ENCODE measurements at places on chromosomes 3 and 15.

- DNase-seq: no peak
These were observed 77.4 kb upstream of the ANKRD28 start for GRCh38 chr3:15875016-15875689.

- no peak for DNase-seq
These were observed 160.2 kb downstream of the SPATA16 start for GRCh38 chr3:172980849-172981248.

- DNase-seq: no peak
These were observed 3.7 kb downstream of the HHATL start for GRCh38 chr3:42698911-42699230.

- no peak for DNase-seq
These were observed 37.3 kb upstream of the CMTM7 start for GRCh38 chr3:32354362-32354778.

DNA sequence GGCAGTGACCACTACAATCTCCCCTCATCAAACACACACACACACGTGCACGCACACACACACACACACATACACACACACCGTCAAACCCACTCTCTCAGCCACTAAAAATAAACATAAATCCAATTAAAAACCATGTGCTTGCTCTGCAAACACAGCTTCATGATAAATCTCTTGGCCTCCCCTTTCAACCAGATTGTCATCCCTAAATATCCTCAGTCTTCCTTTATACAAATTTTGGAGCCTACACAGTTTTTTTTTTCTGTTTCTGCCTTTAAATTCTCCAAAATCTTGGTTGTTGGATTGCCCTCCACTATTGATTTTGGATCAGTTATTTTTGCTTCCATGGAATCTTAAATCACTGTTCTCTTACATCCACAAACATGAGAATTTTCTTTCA lies 245.6 kb downstream of the SATB1 start:
- DNase-seq: no peak

DNA sequence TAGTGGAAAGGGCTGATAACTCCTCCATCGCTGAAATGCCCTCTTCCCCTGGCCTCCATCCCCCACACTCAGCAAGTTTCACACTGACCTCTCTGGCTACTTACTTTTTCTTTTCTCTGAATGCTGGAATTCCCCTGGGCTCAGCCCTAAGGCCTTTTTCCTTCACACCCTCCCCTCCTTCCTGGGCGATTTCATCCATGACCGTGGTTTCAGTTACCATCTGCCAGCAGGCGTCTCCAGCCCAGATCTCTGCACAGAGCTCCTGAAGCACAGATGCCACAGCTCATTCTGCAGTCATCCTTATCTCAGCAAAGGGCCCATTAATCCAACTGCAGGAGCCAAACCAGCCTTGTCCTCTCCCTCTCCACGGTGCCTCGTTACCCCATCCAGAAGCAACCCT lies 114.0 kb downstream of the RFTN1 start:
- DNase-seq: no peak

GRCh38 chr15:89003865-89004725 lies 84.2 kb upstream of the ABHD2 start:
- DNase-seq: peak; percentile 71

DNA sequence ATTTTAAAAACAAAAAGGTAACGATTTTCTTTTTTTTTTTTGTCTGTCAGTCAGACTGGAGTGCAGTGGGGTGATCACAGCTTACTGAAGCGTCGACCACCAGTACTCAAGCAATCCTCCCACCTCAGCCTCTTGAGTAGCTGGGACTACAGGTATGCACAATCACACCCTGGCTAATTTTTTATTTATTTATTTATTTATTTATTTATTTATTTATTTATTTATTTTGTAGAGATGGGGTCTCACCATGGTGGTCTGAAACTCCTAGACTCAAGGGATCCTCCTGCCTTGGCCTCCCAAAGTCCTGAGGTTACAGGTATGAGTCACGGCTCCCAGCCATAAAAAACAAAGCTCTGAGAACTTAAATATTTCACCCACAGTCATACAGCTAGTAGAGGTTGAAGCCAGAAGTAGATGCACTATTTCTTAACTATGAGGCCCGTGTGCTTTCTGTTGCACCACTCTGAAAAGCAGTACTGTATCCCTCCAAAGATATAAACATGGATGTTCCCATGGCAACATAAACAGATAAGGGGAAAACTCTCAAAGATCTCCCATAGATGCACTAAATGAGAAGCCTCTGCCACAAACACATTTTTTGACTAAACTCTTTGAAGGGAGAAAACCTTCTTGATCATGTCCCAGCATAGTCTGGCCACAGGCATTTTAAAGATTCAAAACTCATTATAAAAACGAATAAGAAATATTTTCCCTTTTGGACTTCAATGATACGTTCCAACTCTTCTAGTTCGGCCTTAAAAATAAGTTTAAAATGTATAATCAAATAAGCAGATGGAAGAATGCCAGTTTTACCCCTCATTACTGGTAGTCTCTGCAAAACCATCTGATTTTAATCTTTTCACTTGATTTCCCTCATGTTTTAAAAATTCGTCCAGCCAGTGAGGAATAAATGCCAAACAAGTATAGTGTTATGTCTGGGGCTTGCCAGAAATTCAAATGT lies 162.3 kb upstream of the ARHGEF26 start:
- no peak for DNase-seq

DNA sequence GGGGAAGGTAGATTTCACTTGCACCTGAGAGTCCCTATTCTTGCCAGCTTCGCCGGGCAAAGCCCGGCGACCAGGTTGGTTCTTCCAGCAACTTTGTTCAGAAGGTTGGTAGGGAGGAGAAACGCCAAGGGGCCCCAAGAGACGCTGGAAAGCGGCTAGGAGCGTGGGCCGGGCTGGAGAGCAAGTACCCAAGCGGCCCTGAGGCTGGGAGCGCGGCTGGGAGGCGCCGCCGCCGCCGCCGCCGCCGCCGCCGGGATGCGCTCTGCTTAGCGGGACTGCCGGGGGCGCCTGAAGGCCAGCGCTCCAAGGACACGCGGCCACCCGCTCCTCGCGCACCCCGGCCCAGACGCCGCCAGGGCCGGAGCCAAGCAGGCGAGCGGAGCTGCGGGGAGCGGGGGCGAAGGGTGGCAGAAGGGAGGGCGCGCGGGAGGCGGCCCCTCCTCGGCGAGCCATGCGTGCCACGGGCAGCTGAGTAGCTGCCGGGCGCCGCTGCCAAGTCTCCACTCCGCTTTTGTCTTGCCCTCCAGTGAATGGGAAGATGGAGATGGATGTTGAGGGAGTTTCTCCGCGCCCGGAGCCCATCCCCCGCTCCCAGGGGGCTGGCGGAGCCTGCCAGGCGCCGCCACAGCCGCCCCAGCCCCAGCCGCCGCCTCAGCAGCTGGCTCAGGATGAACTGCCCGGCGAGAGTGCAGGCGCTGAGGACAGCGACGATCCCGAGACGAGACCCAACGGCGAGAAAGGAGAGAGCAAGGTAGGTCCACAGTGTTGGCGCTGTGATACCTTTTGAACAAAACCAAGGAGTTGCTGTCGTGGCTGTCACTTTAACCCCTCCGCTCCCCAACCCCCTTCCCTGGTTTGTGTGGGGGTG lies 227.4 kb upstream of the AZI2 start:
- no peak for DNase-seq

- peak; percentile 89 for DNase-seq
These were observed 91.5 kb downstream of the ITPR1 start for GRCh38 chr3:4584456-4585249.

- no peak for DNase-seq
These were observed 283.1 kb downstream of the NFKBIZ start for GRCh38 chr3:102132370-102132769.

DNA sequence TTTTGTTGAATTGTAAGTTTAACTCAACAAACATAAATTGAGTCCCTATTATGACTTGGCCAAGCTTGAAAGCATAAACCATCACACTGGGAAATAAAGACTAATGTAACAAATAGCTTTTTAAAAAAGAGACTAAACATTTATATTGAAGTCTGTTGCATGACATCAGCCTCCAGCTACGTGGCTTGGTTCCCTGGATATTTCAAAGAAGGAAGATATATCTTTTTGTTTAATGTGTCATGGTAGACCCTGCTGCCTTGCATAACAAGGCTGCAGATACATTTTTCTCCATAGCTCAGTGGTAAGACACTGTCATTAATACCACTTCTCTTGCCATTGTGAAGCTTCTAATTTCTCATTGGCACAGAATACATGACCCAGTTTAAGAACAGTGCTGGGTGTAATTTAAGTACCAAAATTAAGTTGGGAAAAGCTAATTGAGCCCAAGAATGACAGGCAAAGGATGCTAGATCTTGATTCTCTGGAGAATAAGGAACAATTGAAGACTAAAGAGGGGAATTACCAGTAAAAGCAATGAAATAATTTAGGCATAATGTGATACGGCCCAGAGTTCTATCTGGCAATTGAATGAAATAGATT lies 14.0 kb downstream of the RCN2 start:
- DNase-seq: no peak

DNA sequence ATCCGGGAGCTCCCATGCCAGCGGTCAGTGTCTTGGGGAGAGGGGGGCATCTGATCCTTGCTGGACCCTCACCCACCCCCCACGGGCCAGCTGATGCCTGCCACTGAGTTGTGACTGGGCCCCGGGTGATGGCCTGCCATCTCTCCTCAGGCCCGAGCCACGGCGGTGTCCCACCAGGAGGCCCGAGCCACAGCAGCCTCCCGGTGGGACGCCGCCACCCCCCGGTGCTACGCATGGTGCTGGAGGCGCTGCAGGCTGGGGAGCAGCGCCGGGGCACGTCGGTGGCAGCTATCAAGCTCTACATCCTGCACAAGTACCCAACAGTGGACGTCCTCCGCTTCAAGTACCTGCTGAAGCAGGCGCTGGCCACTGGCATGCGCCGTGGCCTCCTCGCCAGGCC lies 4.3 kb downstream of the H1-8 start:
- no peak for DNase-seq

GRCh38 chr3:127536830-127537812 lies 53.4 kb downstream of the TPRA1 start:
- DNase-seq: no peak

GRCh38 chr3:132135628-132136333 lies 101.0 kb upstream of the CPNE4 start:
- DNase-seq: no peak

DNA sequence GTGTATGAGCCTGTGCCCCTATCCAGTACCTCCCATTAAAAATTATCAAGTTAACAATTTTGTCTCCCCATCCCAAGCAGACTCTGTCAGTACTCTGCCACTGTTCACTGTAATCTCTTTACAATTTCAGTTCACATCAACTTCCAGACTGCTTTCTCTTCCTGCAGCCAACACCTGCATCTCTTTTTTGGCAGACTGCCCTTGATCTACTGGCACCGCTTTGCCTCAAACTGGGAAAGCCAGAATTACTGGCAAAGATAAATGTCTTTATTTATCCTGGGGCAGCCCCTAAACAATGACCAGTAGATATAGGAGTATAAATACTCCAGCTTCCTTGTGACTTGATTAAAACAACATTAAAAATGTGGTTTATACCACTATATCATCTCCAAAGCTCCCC lies 494.1 kb downstream of the ZNF385D start:
- no peak for DNase-seq

DNA sequence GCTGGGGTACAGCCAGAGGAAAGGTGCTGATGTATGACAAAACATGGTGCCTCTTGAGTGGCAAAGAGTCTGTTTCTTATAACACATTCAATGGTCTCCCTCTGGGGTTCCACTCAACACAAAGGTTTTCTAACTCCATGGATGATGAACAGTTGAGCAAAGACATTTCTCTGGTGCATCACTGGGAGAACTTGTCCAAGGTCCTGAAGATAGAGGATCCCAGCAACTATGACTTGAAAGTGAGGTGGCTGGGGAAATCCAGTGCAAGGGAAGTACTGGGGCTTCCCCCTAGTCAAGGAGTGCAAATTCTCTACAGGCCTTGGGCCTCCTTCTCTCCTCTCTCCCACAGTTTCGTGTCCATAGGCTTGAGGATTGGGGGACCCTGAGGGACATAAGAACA lies 431.1 kb downstream of the WDR72 start:
- no peak for DNase-seq

DNA sequence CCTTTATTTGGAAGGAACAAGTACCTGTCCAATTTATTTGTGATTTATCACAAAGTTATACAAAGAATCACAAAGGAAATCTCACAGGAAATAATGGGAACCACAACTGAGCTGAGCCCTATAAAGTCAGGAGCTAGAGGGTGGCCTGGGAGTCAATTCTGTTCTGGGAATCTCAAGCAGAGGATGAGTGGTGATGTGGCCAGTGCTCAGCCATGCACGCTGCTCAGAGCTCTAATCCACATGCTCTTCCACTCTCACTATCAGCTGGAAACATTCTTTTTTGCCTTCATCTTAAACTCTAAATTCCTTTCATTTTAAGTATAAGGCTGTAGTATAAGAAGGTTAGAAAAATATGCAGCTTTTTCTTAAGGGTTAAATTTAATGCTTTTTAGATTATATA lies 36.6 kb downstream of the UACA start:
- no peak for DNase-seq

DNA sequence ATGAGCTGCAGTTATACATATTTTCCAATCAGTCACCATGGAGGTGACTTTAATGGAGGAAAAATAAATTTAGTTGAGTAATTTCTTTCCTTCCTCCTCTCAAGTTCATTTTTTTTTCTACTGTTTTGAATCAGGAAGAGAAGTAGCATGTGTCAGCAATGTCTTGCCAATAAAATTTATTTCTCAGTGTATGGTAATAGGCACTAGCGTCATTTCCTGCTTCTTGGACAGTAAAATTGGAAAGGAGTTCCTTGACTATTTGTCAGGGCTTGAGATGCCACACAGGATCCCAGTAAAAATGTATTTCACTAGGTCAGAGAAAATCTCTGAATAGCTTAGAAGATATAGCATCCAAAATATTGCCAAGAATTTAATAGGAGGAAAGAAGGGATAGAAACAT lies 605.9 kb downstream of the ROBO1 start:
- DNase-seq: no peak

- DNase-seq: no peak
These were observed 139.5 kb downstream of the OSBPL10 start for GRCh38 chr3:31841515-31841914.

GRCh38 chr3:33438881-33439545 lies 1.2 kb downstream of the UBP1 start:
- DNase-seq: no peak

GRCh38 chr3:9687514-9687913 lies 16.1 kb upstream of the CPNE9 start:
- no peak for DNase-seq

- no peak for DNase-seq
These were observed 2.3 kb downstream of the SLC25A36 start for GRCh38 chr3:140943781-140944552.

DNA sequence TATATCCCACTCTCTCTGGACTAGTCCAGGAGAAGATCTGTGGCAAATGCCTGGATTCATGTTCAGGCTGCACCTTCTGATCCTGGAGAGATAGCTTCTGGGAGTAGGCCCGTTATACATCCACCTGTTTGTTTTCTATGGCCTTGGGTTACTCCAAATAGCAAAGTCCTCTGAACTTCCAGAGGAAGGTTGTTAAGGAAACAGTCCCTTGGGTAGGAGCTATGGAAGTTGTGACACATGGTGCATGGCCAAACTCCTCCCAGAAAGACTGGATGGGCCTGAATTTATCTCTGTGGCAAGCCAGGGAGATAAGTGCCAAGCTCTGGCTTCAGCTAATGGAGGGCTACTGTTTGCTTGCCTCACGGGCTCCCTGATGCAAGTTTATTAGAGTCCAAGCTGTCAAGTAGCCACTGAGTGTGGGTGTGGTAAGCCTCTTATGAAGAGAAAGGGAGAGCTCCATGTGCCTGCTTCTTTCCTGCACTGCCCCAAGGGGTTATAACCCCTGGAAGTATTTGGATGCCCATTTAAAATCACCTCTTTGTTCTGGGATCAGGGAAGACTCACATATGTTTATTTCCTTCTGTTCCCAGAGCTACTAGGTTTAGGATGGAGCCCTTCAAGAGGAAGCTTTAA lies 328.7 kb upstream of the ATP11B start:
- no peak for DNase-seq

- DNase-seq: no peak
These were observed 8.9 kb downstream of the MKRN2OS start for GRCh38 chr3:12536423-12536822.
